Renal cortical epithelial cell (primary cell): ENCODE measurements at places on chromosomes 4 and X.

DNA sequence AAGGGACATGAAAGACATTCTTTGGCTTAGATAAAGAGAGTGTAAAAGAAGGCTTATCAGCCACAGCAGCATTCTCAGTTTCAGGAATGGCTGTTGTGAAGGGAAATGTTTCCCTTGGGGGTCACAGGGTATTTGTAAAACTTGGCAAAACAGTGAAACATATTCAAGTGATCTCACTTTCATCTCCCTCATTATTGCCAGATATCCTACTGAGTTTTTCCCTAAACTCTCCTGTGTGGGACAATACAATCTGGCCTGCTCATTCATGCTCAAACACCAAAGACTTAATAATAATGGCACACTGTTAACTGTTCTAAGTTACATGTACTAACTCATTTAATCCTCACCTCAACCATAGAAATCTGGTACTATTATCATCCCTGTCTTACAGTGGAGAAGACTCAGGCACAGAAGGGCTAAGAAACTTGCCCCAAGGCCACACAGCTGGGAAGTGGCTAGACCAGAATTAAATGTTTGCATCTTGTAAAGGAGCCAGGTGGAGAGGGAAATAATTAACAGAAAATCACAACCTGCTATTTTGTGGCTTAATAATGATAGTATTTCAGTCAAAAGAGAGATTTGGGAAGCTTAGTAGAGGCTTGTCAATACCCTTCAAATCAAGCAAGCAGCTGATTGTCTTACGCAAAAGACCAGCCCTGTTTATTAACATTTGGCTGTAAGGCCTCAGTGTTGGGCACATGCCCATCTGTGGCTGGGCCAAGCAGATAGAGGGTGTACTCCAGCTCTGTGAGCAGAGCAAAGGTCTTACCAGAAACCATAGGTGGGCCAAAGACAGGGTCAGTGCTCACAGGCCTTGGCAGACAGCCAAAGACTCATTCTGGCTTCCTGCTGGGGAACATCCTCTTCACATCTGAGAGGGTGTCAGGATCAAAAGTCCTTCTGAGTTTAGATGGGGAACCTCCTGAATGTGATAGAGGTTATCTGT lies 17.3 kb downstream of the SMPX start:
- DNase-seq, result peak; percentile 35

DNA sequence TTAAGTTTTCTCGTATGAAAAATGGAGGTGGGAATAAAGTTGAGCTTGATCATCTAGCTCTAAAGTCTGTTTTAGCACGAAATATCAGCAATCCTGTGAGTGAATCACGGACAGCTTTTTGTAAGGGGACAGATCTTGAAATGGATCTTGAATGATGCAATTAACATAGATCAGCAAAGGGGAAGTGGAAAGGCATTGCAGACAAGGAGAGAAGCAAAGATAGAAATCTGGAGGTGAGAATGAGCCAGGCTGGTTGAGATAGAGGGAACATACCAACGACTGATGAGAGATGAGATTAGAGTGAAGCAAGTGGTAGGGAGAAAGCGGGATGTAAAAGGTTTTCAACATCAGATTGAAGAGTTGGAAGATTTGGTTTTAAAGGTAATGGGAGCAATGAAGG lies 4.6 kb upstream of the DGKK start:
- DNase-seq, result no peak

DNA sequence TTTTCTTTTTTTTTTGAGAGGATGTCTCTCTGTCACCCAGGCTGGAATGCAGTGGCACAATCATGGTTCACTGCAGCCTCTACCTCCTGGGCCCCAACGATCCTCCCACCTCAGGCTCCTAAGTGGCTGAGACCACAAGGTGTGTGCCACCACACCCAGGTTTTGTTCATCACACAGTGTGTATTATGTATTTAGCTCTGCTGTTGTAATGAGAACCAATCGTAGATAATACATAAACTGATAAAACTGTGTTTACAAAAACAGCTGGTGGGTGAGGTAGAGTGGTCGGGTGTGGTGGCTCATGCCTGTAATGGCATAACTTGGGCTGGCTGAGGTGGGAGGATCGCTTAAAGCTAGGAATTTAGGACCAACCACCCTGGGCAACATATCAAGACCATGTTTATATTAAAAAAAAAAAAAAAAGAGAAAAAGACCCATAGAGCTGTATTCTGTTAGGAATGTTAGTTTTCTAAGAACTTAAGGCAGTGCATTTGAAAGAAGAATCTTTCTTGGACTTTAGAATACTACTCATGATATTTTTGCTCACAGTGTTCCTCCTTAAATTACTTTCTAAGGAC lies 34.9 kb downstream of the POLR2B start:
- no peak for DNase-seq

- DNase-seq, result peak; percentile 79
Observed at GRCh38 chr4:158826057-158826456, 57.2 kb downstream of the FNIP2 start.

DNA sequence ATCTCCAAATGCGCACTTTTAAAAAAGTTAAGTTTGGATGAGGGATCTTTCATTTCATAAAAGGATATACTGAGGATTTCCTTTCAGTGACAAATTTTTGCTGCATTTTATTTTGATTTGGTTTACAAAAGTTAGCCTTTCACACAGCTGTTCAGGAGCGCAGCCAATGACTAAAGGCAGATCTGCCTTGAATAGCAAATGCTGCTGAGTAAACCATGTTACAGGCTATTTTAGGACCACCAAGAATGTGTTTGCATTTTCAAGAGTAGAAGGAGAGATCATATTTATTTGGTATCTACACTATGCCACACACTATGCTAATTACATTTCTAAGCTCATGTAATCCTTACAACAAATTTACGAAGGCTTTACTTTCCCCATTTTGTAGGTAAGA lies 92.1 kb downstream of the MAMLD1 start:
- no peak for DNase-seq
